ENCODE measurements at places on chromosomes 11 and 22. TPM values are rescaled to one million over a fixed set of nuclear protein-coding genes. Genes with fewer than 3 reads are reported as not detected.

- DNase-seq, result no peak
Measured at GRCh38 chr22:45880716-45881523, 96.0 kb downstream of the WNT7B start.

DNA sequence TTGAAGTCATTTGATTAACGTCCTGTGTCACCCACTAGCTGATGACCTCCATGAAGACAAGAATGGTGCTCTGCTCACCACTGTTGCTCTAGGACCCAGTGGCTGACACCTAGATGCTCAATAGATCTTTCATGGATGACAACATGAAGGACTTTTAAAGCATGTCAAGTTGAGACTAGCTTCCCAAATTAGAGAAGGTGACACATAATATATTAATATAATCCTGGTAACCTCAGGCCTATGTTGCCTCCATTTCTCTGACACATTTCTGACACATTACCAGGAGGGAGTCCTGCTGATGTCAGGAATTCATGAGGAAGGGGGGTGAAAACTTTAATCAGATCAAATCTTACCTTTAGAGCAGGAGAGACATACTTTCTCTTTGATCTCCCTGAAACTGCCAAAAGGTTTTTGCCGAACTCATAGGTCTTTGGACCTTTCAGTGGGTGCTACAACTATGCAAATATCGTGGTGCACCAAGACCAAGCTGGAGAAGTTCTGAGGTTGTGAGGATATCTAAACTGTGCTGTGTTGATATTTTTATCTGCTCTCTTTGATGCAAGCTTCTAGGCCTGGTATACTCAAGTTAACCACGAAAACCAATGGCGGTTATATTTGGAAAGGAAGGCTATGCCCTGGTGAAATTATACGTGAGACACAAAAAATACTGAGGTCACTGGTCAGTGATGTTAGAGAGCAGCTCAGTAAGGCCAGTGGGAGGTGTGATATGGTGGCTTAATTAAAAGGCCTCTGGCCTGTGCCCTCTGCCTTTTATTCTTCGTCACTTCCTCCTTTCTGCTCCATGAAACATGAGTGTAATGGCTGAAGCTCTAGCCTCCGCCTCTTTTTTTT lies 13.2 kb upstream of the AMPD3 start:
- no peak for DNase-seq

The PRG3 gene
- polyA plus RNA-seq, result 0.61 TPM

DNA sequence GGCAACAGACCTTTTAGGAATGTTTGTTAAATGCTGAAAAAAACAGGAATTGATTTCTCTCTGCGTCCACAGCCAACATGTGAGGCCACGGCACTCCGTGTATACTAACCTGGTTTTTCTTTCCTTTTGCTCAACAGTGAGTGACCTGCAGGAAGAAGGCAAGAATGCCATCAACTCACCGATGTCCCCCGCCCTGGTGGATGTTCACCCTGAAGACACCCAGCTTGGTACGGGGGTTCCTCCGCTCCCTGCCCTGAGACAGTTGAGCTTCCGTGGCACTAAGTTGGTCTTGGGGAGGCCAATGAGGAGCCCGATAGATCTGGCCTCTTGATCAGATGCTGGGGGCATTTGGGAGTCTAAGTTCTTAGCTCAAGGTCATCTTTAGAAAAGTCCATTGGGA lies 69.7 kb downstream of the PARVB start:
- DNase-seq, result no peak

The MYRF gene
- 28.4 TPM for polyA plus RNA-seq
